ENCODE measurements at places on chromosomes 1 and 21.

DNA sequence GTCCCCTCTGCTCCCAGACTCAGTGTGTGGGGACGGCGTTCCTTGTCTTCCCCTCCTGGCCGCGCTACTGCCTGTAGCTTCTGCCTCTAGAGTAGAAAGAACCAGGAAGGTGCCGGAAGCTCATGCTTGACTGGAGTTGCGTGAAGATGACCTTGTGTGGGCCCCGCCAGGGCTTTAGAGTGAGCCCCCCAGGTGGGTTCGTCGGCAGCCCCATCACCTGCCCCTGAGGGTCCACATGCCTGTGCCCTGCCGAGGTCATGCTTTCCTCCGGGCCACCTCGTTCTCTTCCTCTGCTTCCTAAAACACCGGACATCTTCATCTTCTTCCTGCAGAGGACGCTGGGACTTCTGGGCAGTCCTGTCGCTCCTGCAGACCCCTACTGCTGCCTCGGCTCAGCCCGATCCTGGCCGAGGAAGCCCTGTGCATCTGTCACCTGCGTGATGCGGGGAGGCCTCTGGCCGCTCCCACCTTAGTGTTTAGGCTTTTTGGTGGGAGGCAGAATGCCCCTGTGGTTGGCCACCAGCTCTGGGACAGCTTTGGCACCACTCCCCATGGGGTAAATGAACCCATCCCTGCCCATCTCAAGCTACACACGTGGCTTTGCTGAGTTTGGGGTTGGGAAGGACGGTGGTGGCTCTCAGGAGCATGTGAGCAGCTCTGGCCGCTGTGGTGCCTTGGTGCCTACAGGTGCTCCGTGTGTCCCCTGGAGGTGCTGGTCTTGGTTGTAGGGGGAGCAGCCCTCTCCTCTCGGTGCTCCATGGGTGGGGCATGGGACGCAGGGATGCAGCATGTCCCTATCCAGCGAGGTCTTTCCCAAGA is 12.3 kb downstream of the OBSCN start:
- DNase-seq, result no peak

DNA sequence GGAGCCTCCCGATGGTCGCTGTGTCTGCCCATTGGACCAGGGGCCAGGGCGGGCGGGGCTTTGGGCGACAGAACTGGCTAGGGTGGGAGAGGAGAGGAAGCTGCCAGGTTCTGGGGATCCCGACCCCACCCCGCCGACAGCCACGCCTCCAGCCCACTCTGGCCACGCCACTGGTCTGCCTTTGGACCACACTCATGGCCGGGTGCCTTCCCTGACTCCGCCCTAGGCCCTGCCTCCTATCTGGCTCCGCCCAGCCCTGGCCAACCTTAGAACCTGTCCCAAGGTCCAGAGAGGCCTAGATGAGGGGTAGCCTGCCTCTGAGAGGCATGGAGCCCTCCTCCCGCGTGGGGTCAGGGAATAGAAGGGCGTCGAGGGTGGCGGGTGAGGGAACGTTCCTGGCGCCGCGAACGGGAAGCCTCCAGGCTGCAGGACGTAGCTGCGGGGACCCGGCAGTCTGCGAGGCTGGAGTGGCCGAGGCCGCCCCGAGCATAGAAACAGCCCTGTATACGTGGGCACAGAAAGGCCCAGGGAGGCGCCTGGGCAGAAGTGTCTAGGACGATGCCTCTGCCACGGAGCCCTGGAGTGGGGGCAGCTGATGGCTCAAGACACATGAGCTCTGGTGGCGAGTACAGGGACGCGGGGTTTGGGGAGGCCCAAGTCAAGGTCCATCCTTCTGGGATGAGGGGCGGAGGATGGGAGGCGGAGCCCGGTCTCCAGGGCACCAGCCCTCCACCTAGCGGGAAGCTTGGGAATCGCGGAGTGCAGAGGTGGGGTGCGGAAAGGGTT is 11.5 kb upstream of the COL16A1 start:
- no peak for DNase-seq

DNA sequence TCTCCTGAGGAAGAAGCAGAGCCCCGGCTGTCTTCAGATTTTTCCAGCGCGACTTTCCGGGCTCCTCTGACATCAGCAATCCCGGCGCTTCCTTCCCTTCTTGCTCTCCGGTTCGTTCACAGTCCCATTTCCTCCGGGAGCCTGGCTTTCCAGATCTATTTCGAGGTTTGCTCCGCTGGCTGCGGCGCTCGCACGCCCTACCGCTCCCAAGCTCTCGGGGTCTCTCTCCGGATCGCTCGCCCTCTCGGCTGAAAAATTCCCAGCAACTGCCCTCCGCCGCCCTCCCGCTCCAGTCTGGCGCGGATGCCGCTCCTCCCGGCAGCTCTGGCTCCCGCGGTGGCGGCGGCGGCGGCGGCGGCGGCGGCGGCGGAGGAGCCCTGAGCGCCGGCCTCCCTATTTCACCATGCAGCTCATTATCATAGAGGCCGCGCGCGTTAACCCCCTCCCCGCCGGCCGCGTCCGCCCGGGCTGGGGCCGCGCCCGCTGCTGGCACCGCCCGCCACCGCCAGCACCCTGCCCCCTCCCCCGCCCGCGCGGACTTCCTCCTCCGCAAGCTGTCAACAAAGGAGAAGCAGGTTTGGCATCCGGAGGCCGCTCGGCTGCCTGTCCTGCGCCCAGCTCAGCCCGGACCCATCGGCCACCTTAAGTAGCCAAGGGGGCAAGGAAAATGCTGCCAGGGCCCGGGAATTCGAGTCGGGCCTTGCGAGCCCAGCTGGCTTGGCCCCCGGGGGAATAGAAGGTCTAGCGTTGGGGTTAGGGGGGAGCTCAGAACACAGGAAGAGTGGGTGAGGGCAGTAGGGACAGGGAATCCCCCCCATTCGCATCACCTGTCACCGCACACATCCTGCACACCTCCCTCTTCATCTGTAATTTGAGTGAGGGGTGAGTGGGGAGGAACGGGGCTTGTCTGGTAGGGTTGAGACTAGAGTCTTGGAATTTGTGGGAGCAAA is at the start of gene PLXNA2:
PLXNA2 (minus strand) TSS at position 418 of the 950 bp plus-strand sequence. CDS start 26,462 bp downstream, outside the sequence.
- peak; percentile 55 for DNase-seq

DNA sequence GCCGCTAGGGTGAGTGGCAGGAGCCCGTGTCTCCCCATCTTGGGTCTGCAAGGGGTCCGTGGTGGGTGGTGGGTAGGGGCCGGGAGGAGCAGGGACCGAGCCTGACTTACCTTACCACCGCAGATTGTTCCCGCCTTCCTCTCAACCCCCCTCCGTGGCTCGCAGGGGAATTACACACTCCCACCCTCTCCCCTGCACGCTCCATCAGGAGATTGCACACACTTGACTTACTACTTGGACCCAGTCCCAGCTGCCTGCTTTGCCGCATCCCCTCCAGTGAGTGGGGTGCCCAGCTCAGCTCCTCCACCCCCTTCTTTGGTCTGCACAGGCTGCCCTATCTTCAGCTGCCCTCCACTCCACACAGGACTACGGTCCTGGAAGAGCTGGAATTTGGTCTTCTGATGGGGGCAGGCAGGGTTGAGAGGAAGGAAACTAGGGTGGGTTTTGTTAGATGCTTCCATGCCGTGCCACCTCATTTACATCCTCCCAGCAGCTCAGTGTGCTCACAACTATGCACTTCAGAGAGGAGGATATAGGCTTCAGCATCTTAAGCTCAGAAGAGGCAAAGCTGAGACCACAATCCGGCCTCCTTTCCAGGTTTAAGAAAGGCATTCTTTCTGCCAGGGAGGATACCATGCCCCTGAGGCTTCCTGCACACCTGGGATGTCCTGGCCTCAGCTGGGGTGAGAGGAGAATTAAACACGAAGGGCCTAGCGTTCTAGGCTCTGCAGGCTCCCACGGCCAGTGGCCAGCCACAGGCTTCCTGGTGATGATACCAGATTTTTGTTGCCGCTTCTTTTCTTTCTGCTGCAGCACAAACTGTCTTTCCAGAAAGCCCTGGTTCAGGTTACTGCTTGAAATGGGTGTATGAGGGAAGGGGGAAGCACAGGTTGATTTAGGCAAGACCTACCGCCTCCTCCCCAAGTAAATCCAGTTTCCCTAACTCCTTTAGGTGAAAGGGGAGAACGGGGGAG is 2.3 kb downstream of the KCNC4 start:
- DNase-seq, result no peak

DNA sequence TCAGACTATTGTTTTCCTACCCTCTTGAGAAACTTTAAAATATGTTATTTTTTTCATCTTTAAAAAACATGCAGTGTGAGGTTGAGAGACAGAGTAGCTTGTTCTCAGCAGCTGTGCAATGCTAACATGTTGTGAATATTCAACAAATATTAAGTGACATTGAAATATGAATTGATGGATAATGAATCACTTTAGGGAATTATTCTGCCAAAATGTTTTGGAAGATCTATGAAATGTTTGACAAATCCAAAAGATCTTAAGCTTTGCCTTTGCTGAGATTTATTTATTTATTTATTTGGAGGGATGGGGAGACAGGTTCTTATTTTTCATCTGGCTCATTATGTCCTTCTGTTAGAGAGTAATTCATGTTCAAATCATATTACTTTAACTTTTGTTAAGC is 680.1 kb upstream of the CXADR start:
- no peak for DNase-seq

GRCh38 chr21:36985751-36986594 is 19.5 kb upstream of the HLCS start:
- DNase-seq, result no peak

DNA sequence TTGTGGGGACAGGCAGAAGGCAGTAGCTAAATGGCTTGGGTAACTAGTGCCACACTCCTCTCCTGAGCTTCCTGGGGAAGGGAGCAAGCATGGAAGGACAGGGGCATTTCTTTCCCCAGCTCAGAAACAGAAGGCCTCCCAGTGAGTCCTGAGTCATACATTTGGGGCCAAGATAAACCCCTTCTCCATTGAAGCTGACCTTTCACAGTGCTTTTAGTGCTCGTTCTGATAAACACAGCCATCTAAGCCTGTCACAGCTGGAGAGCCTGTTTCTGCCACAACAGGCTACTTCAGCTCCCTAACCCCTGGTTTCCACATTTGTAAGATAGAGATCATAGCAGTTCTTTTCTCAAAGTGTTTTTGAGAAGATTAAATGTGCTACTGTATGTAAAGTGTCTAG is 374.0 kb downstream of the LMX1A start:
- DNase-seq, result no peak

GRCh38 chr1:48725341-48726046 is 51.2 kb downstream of the BEND5 start:
- no peak for DNase-seq

- DNase-seq, result no peak
Measured at GRCh38 chr21:22516230-22516629, 1518.0 kb downstream of the NCAM2 start.

All from activated T-helper 1 cell treated with anti-CD3 and anti-CD28 coated beads, Interleukin-2, amount 50 U/mL, for 16 hours (primary cell).